ENCODE measurements at places on chromosomes 5 and 9.

DNA sequence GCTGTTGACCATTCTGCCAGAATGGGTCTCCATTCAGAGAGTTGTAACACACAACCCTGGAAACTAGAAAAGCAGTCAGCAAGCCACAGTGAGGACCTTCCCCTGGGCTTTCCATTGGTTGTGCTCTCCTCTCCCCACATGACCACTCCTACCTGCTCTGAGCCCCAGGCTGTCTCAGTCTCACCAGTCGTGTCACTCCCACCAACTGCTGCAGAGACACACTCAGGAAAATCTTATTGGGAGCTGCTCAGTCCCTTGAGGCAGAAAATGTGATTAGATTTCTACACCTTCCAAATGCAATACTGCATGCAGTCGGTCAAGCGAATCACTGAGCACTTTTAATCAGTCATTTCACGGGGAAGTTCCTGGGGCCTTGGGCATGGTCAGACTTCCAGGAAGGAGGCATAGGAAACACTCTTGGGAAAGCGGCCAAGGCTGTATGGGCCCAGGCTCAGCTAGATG is 284.2 kb upstream of the NMUR2 start:
- no peak for DNase-seq

DNA sequence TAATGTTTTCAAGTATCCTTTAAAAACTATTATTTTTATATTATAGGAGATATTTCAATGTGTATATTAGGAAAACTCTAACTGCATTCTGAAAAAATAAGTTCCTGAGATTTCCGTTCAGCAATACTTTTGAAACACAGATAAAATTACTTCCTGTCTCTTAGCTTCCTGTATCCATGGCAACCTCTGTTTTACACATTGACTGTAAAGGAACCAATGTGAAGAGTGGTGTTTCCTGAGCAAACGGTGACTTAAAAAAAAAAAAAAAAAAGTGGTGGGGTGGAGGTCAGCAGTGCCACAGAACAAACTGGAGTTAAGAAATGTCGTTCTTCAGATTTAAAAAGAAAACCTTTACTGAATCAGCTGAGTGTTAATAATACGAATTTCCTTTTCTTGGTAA is at the start of gene LRRC70:
Gene LRRC70 (plus strand): TSS at position 280 of the 400 bp plus-strand sequence. CDS start 620 bp downstream, outside the sequence.
- DNase-seq, result no peak

DNA sequence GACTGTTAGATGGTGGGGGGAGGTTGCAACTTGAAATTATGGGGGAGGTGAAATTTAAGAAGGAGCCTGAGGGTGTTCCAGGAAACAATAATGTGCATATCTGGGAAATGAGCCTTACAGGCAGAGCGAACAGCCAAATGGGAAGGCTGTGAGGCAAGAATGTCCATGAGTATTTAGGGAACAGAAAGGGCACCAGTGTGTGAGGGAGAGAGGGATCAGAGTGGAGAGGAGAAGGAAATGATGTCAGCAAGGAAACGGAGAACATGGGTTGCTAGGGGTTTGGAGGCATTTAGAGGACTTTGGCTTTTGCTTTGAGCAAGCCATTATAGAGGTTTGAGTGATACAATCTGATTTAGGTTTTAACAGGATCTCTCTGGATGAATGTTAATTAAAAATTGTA is 285.4 kb downstream of the TLE4 start:
- no peak for DNase-seq

DNA sequence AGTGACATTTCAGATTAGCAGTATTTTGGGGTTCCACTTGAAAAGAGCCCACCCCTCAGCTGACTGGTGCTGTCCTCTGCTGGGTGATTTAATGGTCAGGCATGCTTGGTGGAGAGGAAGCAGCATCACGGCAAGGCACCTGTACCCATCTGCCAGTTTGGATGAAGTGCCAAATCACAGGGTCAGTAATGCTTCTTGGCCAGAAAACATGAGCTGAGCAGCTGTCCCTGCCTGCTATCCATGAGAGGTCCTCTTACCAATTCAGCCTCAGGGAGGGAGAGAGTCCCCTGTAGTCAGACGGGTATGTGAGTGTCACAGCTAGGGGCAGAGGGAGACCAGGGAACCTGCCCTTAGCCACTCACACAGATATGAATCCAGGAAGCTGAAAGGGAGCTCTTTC is 137.9 kb downstream of the SEC61B start:
- no peak for DNase-seq

DNA sequence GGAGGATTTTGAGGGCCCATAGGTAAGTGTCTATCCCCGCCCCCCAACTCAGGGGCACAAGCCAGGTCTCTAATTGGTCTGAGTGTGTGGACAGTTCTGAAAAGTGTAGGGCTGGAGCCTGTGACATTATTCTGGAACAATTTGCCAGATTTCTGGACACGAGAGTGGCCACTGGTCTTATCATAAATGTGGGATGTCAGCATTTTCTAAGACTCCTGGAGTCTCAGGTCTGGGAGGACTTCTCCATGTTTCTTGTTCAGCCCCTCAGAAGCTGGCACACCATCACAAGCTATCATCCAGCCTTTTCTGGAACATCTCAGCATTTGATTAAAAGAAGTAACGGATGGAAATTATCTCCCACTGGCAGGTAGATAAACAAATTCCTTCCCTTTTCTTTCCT is 141.4 kb downstream of the SEC61B start:
- DNase-seq, result no peak

- no peak for DNase-seq
Measured at GRCh38 chr9:39108145-39108544, 179.8 kb downstream of the CNTNAP3 start.

GRCh38 chr9:109496218-109496617 is 1.9 kb downstream of the PTPN3 start:
- DNase-seq, result no peak

DNA sequence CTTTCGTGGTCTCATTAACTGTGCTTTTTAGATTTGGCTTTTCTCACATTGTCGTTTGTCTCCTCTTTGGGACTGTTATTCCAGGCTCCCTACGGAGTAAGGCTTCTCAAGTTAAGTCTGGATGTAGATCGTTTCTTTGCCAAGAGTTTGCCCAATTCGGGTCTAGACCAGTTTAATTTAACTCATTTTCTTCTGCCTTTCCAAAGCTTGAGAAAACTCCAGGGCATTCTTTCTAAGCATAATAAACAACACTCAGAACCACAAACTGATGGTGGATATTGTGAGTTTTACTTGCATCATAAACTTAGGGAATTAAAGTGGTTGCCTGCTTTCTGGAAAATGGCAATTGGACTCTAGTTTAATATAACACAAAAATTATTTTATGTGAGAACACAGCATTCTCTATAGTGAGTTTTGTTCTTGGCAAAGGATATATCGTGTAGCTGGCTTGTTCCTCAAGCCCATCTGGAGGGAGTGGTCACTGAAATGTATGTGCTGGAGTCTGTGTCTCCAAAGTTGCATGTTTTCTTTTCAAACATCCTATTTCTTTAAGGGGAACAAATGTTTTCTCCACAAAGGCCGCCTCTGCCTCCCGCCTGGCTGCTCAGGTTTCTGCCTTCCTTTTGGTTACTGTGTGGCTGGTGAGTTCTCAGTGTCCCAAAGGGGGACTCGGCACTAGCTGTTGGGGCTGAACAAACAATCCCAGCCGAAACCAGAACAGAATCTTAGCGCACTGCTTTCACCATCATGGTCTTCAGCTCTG is 211.3 kb upstream of the FBN2 start:
- DNase-seq, result no peak

DNA sequence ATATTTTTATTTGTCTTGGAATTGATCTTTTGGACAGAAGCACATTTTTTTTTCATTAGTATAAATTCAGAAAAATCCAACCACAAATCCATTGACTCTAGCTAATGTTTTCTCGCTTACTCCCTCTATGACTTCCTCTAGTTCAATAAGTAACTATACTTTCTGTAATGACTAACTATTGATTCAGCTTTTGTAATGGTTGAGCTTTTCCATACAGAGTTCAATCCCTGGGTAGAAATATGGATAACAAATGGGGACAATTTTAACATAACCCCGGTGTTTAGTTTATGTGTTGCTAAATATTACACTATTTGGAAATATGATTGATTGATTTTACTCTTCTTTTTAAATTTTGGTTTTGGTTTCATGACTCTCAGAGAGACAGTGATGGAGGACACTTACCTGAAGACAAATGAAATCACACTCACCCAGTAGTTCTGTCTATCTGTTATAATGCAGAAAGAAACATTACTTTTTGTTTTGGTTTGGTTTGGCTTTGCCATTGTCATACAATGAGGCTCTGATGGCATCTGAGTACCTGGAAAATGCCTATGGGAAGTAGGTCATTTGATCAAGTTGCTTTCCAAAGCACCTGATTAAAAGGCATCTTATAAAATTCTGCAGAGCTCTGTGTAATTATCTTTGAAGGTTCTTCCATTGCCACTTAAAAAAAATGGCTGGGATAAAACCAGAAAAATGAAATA is 309.7 kb upstream of the MPDZ start:
- no peak for DNase-seq

DNA sequence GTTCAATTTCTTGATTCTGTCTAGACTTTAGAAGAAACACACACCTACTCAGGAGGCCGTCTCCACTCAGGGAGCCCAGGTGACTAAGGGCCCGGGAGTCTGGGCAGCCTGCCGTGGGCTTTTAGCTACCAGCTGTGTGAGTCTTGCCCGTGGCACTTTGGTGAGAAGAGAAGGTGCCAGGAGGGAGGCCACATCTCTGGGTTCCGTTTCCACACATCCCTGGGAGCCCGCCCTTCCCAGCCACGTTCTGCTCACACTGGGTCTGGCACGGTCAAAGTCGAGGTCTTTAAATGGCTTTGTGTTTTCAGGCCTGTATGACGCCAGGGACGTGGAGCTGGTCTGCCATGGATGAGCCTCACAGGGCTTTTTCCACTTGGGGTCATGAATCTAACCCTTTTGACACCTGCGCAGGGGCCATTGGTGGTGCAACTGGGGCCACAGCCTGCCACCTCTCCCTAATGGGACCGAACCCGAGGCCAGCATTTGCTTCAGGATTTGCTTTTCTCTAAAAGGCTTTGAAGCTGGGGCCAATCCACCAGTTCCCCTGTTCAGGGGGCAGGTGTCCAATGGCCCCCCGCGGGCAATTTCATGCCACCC is 17.2 kb upstream of the FCN2 start:
- no peak for DNase-seq

- no peak for DNase-seq
Measured at GRCh38 chr5:40321514-40321913, 358.2 kb upstream of the PTGER4 start.

- DNase-seq, result no peak
Measured at GRCh38 chr9:38386319-38386895, 6.1 kb upstream of the ALDH1B1 start.

- DNase-seq, result no peak
Measured at GRCh38 chr9:92008041-92008440, 58.0 kb upstream of the ROR2 start.

DNA sequence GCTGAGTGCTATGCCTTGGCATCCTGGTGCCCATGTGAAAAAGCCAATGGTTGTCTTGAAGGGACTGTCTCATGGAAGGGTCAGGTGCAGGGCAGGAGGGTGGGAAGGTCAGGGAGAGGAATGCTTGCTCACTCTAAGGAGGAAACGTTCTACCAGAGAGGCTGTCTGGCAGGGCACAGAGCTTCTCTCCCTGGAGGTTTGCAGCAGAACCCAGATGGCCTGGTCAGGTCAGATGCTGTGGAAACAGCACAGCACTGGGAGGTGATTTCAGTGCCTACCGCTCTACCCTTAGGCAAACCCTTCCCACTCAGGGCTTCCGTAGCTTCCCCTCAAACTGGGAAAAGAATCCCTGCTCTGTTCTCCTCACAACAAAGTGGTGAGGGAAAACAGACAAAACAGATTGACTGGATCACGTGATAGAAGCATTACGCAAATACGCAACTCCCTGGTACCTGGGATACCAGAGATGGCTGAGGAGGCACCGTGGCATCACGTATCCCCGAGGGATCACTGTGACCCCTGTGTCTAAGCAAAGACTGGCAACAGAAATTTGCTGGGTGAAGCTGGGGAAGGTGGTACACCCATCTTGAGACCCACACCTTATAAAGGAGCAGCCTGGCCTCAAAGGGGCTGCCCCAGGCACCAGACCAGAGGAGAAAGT is 3.9 kb upstream of the MGAT1 start:
- no peak for DNase-seq

GRCh38 chr9:81423589-81424326 is 265.6 kb downstream of the TLE1 start:
- no peak for DNase-seq

DNA sequence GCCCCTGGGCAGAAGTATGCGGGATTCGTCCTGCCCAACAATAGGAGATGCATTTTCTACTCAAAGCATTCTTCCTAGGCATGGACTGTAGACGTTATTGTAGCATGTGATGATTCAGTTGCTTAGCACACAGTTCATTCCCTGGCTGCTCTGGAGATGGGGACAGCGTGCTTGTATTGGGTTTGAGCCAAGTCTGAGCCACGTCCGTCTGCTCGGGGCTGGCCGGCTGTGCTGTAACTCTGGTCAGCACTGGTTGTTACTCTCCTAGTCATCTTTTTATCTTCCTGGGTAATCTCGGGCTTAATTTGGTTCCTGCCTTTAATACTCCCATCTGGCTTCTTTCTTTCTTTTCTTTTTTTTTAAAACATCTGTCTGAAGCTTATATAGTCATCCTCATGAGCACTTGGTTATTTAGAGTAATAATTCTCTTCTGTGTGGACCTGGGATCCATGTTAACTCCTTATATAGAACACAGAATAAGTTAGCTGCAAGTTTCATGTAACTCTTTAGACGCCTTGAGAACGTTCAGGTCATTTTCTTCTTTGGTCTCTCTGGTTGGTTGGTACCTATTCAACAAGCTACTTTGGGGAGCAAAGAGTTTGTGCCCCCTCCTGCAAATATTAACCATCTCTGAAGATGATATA is 118.8 kb upstream of the RPS23 start:
- no peak for DNase-seq

DNA sequence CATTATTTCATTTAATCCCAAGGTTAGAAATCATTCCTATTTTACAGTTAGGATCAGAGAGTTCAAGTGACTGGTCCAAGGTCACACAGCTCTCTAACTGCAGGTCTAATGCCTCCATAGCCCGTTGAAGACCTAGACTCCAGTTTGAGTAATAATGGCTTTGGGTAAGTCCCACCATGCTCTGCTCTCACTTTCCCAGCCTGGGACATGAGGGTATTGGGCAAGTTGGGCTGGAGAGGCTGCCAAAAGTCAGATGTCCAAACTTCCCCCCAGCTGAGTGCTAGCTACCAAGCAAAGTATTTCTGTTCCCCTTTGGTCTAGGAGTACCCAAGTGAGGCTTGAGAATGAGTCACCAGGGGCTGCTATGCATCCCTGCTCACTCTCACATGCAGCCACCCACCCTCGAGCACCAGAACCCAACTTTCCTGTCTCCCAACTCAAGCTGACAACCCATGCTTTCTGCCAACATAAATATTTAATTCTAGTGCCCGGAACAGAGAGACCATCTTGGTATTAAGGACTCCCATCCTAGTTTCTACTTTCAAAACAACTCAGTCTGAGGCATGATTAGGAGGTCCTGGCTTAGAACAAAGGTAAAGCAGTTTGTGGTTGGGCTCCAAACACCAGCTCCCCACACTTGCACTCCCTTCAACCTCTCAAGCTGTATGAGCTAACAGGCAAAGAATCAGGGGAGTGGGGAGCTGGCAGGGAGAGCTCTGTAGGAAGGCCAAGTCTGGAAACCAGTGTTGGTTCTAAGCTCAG is 236.5 kb upstream of the TRIM32 start:
- no peak for DNase-seq

Measured in stimulated activated CD4-positive, alpha-beta T cell treated with anti-CD3 and anti-CD28 coated beads, Interleukin-2, amount 100 ng/mL, for 4 hours (primary cell).